ENCODE measurements at places on chromosomes 16 and 17.

- no peak for DNase-seq
Measured at GRCh38 chr16:85687651-85688471, 893 bp downstream of the GINS2 start.

GRCh38 chr17:838486-838885, 56.3 kb downstream of the MRM3 start:
- no peak for DNase-seq

- no peak for DNase-seq
Measured at GRCh38 chr17:30981531-30982519, 11.0 kb downstream of the RNF135 start.

GRCh38 chr17:41322094-41322902, 6.8 kb upstream of the KRTAP17-1 start:
- DNase-seq: no peak

DNA sequence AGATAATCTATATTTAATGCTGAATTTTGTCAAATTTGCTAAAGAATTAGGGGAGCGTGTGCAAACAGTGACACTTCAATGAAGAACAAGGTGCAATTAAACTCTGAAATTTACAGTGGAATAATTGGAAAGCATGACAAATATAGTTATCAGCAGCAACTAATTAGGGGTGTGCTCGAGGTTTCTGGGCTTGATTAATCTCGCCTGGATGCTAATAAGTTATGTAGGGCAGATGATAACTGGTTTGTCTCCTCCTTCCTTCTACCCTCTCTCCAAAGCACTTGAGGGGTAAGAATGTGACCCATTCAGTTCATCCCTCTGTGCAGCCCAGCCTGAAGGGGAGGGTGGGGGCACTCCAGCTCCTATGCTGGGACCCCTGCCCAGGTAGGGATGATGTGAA, 21.9 kb downstream of the MRM1 start:
- no peak for DNase-seq

DNA sequence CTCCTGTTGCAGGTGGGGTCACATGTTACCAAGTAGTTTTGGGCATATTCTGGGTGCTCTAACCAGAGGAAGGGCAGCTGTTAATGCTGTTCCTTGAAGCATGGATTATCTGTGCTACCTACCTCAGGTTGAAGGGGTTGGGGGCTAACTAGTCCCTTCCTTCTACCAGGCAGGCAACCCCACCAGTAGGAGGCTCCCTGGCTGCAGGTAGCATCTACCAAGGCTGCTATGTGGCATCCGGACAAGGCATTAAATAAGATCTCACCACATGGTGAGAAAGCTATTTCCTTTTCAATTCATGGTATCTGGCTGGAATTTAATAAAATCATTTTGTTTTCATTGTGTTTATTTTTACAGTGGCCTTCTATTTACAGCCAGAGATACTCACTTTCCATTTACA, 62.5 kb downstream of the CACNG3 start:
- DNase-seq: no peak

- peak; percentile 64 for DNase-seq
Measured at GRCh38 chr16:8859913-8860881, 8.6 kb downstream of the CARHSP1 start.

DNA sequence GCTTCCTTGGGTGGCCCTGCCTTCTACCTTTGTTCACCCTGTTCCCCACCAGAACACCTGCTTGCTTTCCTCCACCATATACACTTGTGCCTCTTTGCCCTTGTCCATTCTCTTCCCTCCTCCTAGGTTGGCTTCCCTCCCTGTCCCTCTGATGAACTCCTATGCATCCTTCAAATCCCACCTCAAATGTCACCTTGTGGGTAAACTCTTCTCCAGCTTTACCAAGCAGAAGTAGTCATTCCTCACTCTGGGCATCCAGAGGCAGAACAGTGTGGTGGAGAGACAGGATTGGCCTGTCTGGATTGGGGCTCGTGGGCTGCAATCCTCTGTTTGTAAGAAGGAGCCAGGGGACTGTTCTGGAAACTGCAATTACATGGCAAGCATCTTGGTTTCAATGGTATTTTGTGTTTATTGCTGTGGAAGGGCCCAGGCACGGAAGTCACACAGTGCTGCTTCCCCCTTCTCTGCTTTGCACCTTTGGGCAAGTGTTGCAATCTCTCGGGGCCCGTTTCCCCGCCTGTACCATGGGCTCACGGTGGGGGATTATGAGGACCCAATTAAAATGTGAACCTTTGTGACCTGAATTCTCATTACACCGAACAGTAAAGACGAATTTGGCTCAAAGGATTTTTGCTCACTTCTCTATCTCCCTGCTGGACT, 21.9 kb upstream of the NXPH3 start:
- DNase-seq: no peak

DNA sequence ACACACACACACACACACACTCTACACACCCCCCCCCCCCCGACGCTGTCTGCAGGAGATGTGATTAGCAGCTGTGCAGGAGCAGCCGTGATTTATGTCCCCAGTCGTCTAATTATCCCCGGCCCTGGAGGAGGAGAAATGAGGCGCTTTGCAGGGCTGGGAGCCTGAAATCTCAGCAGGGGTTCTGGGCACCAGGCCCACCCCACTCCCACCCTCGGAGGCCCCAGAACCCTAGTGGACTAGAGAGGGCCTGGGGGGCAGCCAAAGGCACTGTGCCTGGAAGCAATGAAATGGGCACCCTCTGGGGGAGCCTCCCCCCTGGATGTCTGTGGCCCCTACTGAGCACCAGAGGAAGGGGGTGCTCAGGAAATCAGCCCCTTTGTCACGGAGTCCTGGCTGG, 134.2 kb upstream of the CIBAR2 start:
- no peak for DNase-seq

GRCh38 chr16:22844416-22844815, 30.5 kb downstream of the HS3ST2 start:
- DNase-seq: no peak

- DNase-seq: no peak
Measured at GRCh38 chr16:81902025-81902424, 109.2 kb downstream of the SDR42E1 start.

DNA sequence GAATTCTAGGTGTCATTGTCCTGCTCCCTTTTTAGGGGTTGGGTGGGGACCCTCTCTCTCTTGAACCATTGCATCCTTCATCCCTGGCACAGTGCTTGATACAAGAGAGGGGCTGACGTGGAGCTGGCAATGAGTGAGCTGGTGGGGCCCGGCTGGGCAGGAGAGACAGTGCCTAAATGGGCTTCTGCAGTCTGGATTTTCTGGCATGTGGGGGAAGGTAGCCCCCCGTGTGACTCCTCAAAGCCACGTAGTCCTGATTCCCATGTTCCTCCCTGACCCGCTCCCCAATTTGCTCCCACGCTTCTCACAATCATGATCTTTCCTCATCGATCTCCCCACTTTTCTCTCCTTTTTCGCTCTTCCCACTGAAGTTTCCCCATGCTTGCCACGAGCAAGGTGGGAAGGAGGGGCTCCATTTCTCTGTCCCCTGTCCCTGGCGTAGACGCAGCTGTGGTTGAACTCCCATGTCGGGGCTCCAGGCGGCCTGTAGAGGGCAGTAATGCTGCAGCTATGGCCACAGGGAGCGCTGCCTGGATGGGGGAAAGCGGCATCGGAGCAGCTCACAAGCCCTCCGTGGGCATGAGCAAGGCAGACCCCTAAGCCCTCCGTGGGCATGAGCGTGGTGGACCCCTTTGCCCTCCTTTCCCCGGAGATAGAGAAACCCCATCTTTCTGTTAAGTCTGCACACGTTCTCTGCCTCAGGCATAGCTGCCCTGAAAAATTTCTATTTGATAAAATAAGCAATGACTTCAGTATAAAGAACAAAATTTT, 47.5 kb downstream of the HAPSTR1 start:
- DNase-seq: peak; percentile 63

GRCh38 chr17:49515196-49515770, 20.2 kb downstream of the NGFR start:
- peak; percentile 94 for DNase-seq

GRCh38 chr17:3843935-3844516, 2.0 kb downstream of the NCBP3 start:
- no peak for DNase-seq

GRCh38 chr16:66521951-66522771, 27.8 kb downstream of the TK2 start:
- DNase-seq: no peak

DNA sequence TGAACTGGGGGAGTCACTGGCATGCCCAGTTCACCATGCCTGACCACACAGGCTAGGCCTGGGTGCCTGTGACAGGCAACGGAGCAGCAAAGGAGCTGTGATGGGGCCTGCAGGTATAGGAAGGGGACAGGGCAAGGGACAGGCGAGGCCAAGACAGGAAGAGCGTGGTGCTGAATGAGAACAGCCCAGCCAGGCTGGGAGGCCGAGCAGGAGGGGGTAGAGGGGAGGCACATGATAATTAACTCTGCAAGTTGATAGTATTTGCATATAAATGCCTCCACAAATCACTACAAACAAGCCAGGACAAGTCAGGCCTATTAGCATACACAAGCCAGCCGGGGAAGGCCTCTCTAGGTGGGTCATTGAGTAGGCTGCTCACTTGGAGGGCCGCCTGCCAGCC, 7.8 kb downstream of the ZFHX3 start:
- DNase-seq: no peak

GRCh38 chr17:71472809-71473789, 647.7 kb upstream of the SOX9 start:
- DNase-seq: no peak

GRCh38 chr16:30922960-30923535, 324 bp upstream of the FBXL19 start:
- peak; percentile 100 for DNase-seq

- no peak for DNase-seq
Measured at GRCh38 chr17:42904110-42904469, 3.5 kb downstream of the G6PC1 start.

GRCh38 chr16:17461951-17462729, 8.6 kb downstream of the XYLT1 start:
- no peak for DNase-seq

GRCh38 chr17:20008242-20009051, 712 bp upstream of the SPECC1 start:
- DNase-seq: peak; percentile 60

DNA sequence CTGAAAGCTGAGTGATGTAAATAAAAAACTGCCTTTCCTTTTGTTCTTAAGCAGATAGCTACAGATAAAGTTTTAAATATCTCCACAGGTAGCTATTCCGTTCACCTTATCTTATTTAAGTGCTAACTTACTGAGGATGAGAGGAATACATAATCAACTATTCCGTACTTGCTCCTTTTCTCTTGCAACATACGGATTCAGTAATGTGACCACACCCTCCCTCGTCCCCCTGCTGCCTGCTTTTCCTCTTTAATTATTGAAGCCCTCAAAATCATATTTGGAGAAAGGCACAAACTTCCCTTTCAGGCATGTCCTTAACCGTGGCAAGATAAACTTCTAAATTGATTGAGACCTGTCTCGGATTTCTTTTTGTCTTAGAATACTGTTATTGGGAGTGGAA, 101.4 kb downstream of the MAP2K4 start:
- no peak for DNase-seq

GRCh38 chr16:104928-105327, 26.9 kb downstream of the MPG start:
- no peak for DNase-seq

GRCh38 chr16:56910654-56911539, 21.0 kb upstream of the HERPUD1 start:
- DNase-seq: no peak

DNA sequence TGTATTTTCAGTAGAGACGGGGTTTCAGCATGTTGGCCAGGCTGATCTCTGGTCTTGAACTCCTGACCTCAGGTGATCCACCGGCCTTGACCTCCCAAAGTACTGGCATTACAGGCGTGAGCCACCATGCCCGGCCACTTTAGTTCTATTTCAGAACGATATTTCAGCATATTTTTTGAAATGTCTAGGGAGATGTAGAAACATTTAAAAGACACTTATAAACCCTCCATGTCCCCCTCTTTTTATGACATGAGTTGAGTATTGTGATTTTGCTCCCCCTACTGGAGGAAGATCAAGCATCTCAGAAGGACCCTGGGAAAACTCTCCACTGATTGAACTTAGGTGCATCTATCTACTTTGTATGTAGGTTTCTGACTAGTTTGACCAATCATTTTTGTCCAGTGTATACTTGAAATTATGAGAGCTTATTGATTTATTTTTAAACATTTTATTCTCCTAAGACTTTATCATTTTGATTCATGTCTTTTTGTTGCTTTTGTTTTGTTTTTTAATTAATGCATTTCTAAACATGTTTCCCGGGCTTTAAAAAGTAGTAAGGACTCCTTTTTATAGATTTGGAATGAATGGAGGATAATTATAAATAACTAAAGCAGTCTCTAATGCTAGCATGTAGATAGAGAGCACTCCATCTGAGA, 105.1 kb downstream of the CHD9 start:
- no peak for DNase-seq

DNA sequence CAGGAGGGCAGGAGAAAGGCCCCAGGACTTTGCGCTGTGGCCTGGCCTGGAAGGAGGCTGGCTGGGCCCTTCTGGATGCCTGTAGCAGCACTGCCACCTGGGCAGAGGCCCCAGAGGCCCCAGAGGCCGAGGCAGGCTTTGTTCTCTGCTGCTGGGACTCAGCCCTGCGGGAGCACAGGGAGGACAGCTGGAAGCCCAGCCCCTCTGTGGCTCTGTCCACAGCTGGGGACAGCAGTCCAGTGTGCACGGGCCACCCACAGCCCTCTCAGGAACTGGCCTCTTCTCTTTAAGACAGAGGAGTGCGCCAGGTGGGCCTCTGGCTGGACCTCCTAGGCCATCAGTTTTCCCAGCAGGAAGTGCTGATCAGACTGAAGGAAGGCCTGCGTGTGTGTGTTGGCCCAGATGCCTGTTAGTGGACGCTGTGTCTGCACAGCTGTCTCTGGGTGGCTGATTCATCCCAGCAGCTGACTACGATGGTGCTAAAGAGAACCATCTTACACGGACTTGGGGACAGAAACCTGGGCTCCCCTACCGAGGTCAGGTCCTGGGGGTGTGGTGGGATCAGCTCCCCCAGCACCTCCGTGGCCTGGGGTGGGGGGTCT, 26.9 kb upstream of the ZNF750 start:
- DNase-seq: peak; percentile 53

- DNase-seq: no peak
Measured at GRCh38 chr16:12488371-12488770, 315.3 kb downstream of the CPPED1 start.

GRCh38 chr16:3950343-3951193, 70.1 kb upstream of the CREBBP start:
- DNase-seq: peak; percentile 84
